ENCODE measurements at places on chromosomes 7 and 10.

DNA sequence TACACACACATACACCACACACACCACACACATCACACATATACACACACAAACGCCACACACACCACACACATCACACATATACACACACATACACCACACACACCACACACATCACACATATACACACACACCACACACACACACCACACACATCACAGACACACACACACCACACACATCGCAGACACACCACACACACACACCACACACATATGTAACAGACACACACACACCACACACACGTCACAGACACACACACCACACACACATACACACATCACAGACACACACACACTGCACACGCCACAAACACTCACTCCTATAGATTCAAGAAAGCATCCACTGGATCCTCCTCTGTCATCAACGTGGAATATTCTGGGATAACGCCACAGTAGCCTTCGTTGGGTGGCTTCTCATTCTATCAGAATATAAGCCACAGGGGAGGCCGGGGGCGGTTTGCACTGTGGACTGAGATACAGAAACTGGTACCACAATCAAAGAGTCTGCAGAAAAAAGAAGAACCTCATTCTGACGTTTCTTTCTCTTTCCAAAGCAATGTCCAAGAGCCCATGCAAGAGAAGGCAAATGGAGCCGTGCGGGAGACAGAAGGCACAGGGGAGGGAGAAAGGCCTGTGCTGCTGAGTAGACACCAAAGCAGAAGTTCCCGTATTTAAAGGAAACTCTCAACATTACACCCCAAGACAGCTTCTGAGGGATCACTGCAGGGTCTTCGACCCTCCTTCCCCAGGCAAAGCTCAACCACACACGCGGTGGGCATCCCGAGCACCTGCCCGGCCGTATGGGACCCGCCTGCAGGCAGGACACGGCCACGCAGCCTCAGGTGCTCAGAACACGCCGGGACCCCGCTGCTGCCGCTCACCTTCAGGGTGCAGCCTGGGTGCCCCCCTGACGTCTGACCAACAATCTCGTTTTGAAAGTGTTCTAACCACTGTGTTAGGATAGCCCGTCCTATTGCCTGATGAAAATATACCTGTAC, 321.2 kb downstream of the DNAJB6 start:
- DNase-seq: no peak

DNA sequence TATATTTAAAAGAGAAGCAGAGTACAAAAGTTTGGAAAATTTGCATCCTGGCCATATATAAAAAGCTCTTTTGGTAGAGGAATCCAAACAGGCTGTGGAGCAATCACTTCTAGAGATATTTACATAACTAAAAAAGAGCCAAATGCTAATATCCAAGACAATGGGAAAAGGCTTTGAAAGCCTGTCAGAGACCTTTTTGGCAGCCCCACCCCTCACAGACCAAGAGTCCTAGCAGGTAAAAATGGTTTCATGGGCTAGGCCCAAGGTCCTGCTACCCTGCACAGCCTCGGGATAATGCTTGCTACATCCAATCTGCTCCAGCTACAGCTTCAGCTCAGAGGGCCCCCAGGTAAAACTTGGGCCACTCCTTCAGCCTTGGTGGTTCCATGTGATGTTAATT, 430.2 kb upstream of the KCND2 start:
- no peak for DNase-seq

- DNase-seq: no peak
These were observed 84.7 kb upstream of the TMEM168 start for GRCh38 chr7:112874909-112875308.

DNA sequence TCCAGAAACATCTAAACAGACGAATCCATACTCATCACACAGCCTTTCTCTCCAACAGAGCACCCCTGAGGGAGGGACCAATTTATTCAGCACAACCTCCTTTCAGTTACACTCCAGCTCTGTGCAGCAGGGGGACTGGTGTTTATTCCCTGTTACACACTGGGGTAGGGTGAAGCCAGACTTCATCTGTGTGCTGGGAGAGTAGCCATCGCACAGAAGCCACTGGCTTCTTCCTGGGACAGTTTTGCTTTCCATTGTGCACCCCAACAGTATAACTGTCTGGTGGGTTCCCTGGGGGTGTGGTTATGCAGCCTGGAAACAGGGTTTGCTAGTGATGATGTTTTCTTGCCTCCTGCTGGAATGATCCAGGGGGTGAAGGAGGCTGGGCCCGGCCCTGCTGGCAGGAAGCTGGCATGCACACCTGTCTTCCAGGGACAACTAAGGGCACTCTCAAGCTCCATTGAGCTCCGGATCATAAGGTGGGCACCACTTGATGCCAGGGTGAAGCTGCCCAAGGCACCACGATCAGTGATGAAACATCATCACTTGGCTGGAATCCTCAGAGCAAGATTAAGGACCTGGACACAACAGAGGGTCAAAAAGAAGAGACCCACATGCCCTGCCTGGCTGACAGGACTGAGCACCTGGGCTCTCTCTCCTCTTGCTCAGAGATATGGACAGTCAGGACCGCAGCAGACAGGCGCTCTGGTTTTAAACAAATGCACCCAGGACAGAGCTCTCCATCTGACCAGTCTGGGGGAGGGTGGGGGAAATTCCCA, 293.2 kb downstream of the GRID1 start:
- DNase-seq: no peak

- DNase-seq: no peak
These were observed 525.0 kb upstream of the NRP1 start for GRCh38 chr10:33859319-33860022.

DNA sequence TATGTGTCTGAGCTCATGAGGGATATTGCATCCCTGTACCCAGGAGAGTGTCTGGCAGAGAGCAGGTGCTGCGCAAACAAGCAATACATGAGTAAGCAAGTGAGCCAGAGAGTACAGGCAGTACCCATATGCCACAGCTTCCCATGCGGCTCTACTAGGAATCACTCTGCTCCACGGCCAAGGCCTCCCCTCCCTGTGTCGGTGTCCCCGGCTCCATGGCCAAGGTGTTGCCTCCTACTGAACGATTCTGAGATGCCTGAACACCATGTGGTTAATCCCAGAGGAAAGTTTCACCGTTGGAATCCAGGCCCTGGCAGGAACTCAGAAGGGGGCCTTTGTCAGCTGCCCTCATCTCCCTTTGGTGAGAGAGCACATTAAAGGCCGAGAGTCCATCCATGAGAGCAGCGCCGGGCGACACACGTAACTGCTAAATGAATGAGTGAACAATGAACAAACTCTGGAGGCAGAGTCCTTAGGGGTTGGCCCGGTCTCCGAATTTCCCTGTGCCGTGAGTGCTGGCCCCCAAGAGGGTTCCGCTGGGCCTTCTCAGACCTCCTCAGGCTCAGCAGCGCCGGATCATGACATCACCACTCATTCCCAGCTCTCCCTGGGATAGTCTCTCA, 136.0 kb upstream of the FAM20C start:
- DNase-seq: no peak

DNA sequence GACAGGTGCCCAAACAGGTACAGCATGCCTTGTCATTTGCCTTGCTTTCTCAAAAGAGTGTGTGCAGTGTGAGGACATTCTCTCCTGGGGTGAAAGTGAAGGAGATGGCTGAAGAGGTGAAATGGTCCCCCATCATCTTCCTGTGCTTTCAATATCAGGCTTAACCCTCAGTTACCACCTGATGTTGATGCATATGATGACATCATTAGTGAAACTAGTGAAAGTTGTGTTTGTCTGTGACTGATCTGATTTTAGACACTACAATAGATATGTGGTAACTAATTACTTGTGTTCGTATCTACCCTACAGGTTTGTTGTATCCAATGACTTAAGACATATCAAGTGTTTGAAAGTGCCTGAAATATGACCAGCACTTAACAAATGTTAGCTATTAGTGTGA, 24.4 kb upstream of the LRRC18 start:
- DNase-seq: no peak

DNA sequence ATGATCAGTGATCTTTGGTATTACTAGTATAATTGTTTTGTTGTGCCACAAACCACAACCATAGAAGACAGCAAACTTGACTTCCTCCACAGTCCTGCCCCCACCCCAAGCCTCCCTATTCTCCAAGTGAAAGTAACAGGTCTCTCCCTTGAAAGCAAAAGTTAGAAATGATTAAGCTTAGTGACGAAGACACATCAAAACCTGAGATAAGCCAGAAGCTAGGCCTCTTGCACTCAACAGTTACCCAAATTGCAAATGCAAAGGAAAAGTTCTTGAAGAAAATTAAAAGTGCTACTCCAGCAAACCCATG, 7.5 kb downstream of the SAR1A start:
- no peak for DNase-seq
